ENCODE measurements at places on chromosomes 2 and 18. TPM values are rescaled to one million over a fixed set of nuclear protein-coding genes. Genes with fewer than 3 reads are reported as not detected.

The RESP18 gene
- total RNA-seq = not detected

The RNF181 gene
- 77.5 TPM for total RNA-seq

The SESTD1 gene
- 26.6 TPM for total RNA-seq

The PROKR1 gene
- not detected for total RNA-seq

DNA sequence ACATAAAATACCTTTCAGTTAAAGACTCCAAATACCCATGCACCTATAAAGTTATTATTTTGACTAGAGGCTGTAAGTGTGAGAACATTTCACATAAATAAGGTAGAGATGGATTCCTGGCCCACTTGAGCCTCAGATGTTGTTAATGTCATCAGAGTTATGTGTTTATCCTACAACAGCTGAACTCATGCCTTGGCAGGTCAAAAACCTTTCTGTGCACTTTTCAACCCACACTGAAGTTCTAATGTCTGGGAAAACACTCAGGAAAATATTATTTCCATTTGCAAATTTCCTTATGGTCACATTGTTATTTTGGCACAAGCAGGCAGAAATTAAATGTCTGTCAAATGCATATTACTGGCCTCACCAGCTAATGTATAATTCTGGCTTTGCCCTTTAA lies 209.2 kb downstream of the LNPK start:
- DNase-seq = no peak

DNA sequence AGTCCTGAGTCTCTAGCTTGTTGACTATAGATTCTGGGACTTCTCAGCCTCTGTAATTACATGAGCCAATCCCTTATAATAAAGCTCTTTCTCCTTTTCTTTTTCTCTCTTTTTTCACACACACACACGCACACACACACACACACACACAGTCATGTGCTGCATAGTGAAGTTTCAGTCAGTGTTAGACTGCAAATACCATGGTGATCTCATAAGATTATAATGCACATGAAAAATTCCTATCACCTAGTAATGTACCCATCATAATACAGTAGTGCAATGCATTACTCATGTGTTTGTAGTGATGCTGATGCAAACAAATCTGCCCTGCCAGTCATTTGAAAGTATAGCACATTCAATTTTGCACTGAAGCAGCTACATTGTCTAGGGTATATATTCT lies 558.2 kb downstream of the SUCLG1 start:
- DNase-seq = no peak

The ADI1 gene
- 27.0 TPM for total RNA-seq

GRCh38 chr2:170530284-170530745 lies 184.8 kb upstream of the SP5 start:
- no peak for DNase-seq

DNA sequence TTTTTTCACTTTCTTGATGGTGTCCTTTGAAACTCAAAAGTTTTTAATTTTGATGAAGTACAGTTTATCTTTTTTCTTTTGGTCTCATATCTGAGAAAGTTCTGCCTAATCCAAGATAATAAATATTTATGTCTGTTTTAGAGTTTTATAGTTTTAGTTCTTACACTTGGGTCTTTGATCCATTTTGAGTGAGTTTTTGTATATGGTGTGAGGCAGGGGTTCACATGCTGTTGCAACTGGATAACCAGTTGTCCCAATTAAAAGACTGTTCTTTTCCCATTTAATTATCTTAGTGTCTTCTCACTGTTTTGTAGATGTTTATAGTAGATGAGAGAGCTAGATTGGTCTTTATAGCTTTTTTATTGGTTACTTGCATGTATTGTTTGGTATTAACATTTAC lies 43.6 kb downstream of the TET3 start:
- DNase-seq = no peak

The EPB41L3 gene
- 0.34 TPM for total RNA-seq

DNA sequence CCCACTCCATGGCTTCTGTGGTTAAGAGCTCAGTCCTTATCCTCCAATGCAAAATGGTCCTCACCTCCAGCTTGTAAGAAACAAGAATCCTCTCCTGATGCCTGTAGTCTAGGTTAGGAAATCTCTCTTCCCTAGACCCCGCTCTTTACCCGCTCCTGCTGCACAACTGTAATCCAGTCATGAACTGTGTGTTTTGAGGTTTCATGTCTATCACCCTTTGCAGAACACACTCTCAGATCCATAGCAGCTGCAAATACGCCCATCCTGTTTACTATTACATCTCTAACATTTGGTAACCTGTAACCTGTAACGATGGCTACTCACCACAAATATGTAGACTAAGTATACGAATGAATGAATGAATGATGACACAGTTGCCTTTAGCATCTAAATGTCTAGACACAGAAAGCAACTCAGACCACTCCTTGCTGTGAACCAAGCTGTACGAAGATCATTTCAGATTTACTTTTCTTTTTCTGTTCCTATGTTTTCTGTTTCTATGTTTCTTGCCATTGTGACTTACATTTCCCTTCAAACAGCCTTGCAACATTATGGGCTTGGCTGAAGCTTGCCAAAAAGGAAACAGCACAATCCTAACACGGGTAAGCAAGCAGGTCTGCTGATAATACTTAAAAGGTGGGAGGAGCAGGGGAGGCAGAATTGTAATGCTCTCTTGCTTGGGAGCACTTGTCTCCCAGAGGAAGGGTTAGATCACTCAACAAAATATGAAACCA lies 53.7 kb downstream of the EPHA4 start:
- DNase-seq = no peak

GRCh38 chr2:8437228-8437948 lies 244.5 kb upstream of the ID2 start:
- DNase-seq = no peak
